A673 (cell line): ENCODE measurements at places on chromosomes 6 and 20. TPM values are rescaled to one million over a fixed set of nuclear protein-coding genes. Genes with fewer than 3 reads are reported as not detected.

DNA sequence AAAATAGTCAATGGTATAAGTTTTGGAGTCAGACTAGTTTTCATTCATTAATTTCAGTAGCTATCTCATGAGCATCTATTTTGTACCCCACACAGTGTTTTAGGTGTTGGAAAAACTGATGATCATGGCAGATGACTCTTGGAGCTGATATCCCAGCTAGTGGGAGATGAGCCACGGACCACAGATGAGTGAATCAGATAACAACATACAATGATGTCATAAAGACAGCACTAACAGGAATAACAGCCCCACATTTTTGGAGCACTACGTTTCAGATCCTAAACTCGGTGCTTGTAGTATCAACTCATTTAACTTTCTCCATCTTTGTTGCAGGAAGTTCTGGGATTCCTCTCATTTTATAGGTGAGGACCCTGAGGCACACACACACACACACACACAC is 67.8 kb upstream of the EDN3 start:
- H3K4me1 ChIP-seq = no peaks in the 10 kb centered on the region
- no peaks in the 10 kb centered on the region for H3K36me3 ChIP-seq
- no peak overlapping the region for H3K4me3 ChIP-seq

- peaks cover 85% of the 10 kb centered on the region for H3K27me3 ChIP-seq
- no peaks in the 10 kb centered on the region for H3K36me3 ChIP-seq
- no peak overlapping the region for H3K4me3 ChIP-seq
- DNase-seq = no peak
- H3K4me1 ChIP-seq = no peaks in the 10 kb centered on the region
- H3K27ac ChIP-seq = no peak overlapping the region
Observed at GRCh38 chr6:50845499-50846143, 26.9 kb downstream of the TFAP2B start.

GRCh38 chr6:163209005-163209404 is 205.5 kb upstream of the QKI start:
- no peaks in the 10 kb centered on the region for H3K27me3 ChIP-seq
- no peak overlapping the region for H3K27ac ChIP-seq
- DNase-seq = no peak

The CDSN gene
- not detected in 2 replicates for total RNA-seq

The LY6G6F gene
- not detected in 2 replicates for total RNA-seq

GRCh38 chr6:79170431-79170830 is 64.1 kb downstream of the HMGN3 start:
- no peak for DNase-seq
- no peak overlapping the region for H3K27ac ChIP-seq
- no peak overlapping the region for H3K4me3 ChIP-seq
- H3K36me3 ChIP-seq = no peaks in the 10 kb centered on the region

GRCh38 chr20:44962483-44962882 is 2.3 kb upstream of the TOMM34 start:
- H3K27ac ChIP-seq = no peak overlapping the region
- no peaks in the 10 kb centered on the region for H3K27me3 ChIP-seq
- no peak for DNase-seq
- no peaks in the 10 kb centered on the region for H3K36me3 ChIP-seq
- no peak overlapping the region for H3K4me3 ChIP-seq

DNA sequence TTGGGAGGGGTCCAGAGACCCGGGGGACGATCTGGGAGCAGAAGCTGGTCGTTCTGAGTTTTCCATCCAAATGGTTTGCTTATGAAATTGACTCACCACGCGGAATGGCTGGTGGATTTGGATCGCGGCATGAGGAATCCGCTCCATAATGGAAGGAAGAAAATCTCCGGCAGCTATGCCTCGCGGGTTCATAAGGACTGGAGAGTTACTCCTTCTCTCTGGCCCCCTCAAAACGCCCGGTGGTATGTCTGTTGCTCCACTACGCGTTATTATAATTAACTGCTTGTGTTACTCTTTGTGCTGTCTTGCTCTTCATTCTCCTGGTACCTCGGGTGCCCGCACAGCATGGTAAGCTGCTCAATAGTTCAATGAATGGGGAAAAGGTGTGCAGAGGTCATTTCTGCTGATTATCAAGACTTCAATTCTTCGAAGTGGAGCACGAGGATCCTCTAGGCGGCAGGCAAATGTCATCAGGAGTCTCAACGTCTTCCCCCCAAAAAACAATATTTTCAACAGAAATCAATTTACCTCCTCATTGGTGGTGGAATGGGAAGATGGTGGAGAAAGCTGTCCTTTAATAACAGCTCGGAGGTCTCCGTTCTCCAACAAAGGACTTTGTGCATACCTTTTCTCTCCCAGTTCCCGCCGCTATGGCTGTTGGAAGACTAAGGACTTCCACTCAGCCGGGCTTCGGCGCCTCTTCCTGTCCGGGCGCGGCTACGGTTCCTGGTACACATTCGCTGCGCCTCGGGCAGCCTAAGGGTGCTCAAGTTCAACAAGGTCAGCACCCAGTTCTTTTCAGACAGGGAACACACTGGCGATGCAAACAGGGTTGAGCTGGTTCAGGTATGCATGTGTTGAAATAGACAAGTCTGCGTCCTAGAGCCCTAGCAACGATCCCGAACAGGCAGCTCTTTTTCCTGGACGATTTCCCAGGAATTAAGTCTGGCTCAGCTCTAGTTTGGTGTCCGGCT is 9.2 kb upstream of the PRSS16 start:
- peak overlapping the region; percentile 26 for H3K4me3 ChIP-seq
- no peaks in the 10 kb centered on the region for H3K27me3 ChIP-seq
- no peaks in the 10 kb centered on the region for H3K36me3 ChIP-seq

The RANBP9 gene
- 57.4 and 58.2 TPM in 2 replicates for total RNA-seq
